Lung (tissue), 17 donors: ENCODE measurements at places on chromosomes 6 and 20. TPM values are rescaled to one million over a fixed set of nuclear protein-coding genes. Genes with fewer than 3 reads are reported as not detected.

- DNase-seq = peak; percentile 27
These were observed 133.8 kb downstream of the CLIC5 start for GRCh38 chr6:45881705-45882467.

DNA sequence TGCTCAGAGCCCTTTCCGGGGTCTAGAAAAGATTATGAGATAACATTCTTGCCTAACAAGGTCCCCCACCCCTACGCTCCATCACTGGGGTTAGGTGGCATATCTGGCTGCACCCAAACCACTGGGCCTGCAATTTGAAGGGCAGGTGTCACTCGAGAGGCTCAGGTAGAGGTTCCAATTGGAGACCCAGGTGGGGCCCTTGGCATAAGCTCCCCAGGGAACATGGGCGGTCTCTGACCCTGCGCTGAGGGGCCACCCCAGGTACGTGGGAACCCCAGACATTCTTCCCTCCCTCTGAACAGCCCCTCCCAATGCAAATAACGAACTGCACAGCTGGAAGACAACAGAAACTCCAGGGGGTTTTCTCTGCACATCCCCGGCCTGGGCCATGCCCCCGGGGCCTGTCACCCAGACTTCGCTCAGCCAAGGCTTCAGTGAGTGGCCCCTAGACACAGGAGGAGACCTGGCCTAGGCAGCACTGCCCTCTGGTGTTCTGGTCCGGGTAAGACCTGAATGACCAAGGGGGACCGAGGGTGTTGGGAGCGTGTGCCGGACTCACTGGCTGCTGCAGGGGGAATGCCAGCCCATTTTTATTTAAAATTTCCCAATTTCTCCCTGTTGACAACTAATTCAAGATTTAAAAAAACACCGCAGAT is 47.5 kb downstream of the DSTN start:
- peak; percentile 71 for DNase-seq

DNA sequence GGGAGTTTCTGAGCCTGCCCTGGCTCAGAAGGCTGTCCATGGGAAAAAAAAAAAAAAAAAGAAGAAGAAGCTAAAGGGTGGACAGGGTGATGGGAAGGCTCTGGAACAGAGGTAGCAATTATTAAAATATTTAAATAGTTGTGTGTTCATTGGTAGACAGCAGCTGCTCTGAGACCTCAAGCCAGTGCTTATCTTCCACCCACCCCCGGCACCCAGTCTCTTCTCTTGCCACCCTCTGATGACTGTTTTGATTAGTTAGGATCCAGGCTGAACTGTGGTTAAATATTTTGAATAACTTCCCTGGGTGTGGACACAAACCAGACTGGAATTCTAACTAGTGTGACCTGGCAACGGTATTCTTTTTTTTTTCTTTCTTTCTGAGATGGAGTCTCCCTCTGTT is 16.9 kb upstream of the SRSF3 start:
- no peak for DNase-seq

DLK2 gene
- 1.1 TPM for polyA plus RNA-seq

SIRPB2 gene
- polyA plus RNA-seq = 30.9 TPM

GRCh38 chr6:99241905-99242534 is 107.5 kb downstream of the FAXC start:
- DNase-seq = peak; percentile 16

RAMACL gene
- polyA plus RNA-seq = 0.77 TPM

DNA sequence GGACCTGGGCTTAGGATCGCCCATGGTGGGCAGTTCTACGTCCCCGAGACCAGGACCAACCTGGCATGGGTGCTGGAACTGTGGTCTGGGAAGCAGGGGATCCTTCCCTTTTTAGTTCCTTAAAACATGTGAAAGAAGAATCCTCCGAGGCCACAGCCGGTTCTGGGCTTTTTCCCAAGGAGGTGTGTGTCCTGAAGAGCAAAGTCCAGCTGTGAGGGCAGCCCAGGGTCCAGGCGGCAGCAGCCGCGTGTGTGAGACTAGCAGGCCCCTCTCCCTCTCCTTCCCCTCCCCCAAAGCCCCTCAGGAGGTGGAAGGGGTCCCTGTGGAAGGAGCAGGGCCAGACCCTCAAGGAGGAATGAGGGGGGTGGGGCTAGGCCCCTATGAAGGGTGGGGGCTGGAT is 35.1 kb upstream of the PCMTD2 start:
- no peak for DNase-seq

DNA sequence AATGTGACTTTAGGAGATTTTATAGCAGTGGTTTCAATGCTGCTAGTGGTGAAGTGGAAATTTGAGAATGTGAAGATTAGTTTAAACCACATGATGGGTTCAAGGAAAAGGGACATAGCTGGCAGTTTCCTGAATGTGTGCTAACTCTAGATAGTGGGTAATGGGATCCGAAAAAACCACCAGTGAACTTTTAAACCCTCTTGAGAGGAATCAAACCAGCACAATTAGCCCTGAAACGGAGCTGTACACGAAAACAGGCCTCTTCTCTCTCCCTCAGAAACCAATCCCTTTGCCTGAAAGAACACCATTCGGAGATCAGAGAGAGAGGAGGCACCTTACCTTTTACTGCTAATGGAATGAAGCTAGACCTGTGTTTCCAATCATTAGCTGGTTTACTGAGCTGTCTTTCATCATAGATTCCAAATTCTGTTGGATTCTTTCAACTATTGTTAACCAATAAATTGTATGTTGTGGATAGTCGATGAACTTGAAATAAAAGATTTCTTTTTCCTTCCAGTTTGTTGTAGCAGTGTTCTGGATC is 103.9 kb downstream of the AIG1 start:
- no peak for DNase-seq

- DNase-seq = peak; percentile 25
These were observed 73.5 kb upstream of the RNF217 start for GRCh38 chr6:124888581-124889371.

DNA sequence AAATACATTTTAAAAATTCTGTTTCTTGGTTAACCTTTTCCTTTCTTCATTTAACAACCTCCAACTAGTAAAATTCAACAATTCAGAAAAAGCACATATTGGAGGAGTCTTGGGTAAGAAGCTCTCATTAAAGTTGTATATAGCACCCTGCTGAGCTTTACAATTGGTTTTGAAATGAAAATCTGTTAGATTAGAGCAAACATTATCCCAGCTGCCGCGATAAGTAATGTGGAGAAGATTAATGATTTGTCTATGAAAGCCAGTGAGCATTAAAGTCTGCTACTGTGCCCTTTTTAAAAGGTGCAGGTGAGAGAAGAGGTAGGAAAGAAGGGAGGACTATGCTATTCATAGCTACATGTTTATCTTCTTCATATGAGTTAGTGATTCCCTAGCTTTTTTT is 201.5 kb downstream of the ZFAND3 start:
- no peak for DNase-seq

DNA sequence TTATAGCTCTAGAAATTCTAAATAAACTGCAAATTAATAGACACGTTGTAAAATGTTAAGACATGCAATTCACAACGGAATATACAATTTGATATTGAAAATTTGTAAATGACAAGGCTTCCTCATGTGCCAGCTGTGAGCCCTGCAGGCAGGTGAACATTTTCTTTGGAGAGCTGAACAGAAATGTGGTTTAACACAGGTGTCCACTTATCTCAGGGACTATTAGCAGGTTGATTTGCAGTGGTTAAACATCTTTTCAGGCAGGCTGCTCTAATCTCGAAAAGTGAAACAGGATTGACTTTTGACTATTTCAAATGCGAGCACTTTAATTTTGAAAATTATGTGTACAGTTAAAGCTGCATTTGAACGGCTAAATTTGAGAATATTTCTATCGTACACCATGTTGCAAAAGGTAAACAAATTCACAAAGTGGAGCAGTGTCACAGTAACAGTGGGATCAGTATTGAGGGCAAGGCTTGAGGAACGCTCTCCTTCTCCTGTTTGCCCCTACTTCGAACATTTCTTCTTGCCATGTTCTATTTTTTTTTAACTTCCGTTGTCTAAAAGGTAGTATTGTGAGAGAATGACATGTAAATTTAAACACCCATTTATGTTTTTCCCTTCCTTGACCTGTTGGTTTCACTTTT is 210.8 kb downstream of the CDKAL1 start:
- DNase-seq = no peak

DNA sequence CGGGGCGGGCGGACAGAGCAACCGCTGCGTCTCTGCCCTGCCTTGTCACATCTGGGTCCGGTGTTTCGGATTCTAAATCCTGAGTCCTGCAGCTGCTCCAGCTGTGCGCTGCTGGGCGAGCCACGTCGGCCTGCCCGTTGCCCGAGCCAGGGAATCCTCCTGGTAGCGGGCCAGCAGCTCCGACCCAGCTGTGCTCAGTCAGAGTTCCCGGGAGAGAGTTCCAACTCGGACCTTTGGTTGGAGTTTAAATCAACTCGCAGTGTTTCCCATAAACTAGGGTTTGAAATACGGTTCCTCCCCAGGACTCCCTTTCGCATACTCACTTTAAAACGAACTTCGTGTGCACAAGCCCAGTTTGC is 315 bp upstream of the PDE10A start:
- DNase-seq = peak; percentile 83

DNA sequence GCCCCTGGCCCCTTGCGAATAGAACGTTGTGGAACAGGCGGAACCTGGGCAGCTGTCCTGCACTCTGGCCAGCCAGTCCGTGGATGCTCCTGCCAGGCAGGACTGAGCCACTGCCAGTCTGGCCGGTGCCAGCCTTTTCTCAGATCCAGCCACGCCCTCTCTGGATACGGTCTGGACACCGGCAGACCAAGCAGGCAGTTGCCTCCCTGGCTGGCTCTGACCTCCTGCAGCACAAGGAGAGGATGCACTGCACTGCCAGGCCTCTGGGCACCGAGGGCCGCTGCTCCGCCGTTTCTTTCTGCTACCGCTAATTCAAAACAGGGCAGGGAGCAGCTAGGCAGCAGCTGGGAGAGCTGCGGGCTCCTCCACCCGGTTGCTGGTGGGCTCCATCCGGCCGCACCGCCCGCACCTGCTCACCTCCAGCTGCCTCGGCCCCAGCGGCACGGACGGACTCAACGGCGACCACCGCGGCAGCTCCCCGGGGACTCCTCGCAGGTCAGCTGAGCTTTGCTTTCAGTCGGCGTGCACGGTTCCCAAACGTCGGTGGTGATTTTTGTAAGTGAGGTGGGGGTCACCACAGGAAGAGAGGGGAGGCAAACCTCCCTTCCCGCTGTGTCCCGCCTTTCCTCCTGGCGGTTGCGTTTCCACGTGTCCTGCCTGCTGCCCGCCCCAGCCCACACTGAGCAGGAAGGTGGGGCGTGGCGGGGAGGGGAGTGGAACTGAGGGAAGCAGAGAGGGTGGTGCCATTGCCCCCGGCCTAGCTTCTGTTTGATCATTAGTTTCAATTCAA is 30.3 kb upstream of the AFDN start:
- no peak for DNase-seq

DNA sequence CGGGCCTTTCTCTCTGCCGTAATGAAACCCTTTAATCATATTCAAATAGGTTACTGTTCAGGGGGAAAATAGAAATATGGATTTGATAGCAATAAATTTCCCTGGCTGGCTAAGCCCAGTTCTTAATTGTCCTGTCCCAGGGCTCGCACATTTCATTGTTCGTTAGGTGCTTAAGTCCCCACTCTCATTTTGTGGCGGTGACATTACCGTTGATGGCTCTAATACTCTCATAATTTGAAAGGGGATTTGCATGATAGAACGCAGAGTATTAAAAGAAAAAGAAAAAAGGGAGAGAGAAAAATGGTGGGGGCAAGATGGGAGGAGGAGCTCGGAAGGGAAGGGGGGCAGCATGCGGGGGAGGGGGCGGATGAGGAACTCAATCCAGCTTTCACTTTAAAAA is 79.1 kb upstream of the FOXP4 start:
- DNase-seq = no peak

DNA sequence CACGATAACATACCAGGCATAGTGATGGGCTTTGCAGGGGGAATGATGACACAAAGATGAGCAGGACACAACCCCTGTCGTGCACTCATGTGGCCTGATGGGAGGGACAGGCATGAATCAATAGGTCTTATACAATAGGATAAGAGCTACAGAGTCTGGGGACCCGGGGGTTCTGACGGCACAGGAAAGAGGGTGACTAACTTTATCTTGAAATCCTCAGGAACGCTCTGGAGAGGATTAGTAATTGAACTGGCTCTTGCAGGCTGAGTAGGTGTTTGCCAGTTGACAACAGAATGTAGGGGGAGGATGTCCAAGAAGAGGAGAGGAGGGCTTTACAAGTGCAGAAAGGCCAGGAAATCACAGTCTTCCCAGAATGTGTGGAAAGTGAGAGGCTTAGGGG is 219.9 kb upstream of the ECI2 start:
- no peak for DNase-seq

DNA sequence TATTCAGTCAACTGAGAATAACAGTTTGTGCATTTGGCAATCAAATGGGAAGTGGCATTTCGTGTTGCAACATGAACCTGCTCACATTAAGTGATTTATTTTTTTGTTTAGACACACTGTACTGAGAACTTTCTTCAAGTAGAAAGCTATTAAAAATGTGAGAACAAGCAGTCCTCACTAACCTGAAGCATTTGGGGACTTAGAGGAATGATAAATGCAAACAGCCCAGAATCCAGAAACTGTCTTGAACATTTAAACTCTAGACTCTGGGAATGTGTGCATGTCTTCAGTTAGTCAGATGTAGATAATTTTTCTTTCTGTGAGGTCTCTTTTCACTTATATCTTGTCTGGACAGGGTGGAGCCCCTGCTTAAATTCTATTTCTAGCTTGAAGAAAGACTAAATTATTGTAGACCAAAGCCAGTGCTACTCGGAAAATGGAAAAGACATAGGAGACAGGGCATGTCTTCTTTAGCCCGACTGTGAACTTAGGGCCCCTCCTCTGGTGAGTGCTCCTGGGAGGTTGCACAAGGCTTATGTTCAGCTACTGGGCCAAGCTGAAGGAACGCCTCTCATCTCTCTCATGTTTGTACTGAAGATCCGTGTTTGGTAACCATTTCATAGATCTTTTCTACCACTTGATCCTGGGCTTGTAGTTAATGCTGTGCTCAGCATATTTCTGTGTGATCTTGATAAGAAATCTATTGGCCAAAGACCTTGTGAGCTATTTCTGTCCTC is 70.1 kb downstream of the SLX4IP start:
- DNase-seq = peak; percentile 76

MCCD1 gene
- polyA plus RNA-seq = not detected

DNA sequence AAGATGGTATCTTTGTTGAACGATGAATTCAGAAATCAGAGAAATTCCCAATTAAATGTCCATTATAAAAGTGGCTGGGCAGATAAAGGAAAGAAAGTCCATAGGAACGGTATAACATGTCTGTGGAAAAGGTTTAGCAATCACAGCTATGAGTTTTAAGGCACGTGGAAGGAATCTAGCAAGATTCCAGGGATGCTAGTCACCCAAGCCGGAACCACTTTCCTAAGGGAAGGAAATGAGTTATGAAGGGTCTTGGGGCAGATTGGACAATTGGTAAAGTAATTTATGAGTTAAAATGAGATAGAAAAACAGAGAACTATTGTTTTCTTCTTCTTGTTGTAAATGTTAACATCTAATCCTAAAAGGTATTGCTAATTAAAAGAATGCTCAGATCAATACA is 384.8 kb downstream of the ADGRB3 start:
- DNase-seq = no peak

- DNase-seq = no peak
These were observed 46.8 kb downstream of the THEMIS start for GRCh38 chr6:127854009-127854408.
